ENCODE measurements at places on chromosomes 16 and 17.

- DNase-seq = no peak
These were observed 115.1 kb upstream of the SDK2 start for GRCh38 chr17:73759324-73759723.

GRCh38 chr17:79651761-79652160 lies 40.9 kb upstream of the RBFOX3 start:
- DNase-seq = no peak

GRCh38 chr16:66459878-66460277 lies 32.8 kb downstream of the BEAN1 start:
- DNase-seq = no peak

DNA sequence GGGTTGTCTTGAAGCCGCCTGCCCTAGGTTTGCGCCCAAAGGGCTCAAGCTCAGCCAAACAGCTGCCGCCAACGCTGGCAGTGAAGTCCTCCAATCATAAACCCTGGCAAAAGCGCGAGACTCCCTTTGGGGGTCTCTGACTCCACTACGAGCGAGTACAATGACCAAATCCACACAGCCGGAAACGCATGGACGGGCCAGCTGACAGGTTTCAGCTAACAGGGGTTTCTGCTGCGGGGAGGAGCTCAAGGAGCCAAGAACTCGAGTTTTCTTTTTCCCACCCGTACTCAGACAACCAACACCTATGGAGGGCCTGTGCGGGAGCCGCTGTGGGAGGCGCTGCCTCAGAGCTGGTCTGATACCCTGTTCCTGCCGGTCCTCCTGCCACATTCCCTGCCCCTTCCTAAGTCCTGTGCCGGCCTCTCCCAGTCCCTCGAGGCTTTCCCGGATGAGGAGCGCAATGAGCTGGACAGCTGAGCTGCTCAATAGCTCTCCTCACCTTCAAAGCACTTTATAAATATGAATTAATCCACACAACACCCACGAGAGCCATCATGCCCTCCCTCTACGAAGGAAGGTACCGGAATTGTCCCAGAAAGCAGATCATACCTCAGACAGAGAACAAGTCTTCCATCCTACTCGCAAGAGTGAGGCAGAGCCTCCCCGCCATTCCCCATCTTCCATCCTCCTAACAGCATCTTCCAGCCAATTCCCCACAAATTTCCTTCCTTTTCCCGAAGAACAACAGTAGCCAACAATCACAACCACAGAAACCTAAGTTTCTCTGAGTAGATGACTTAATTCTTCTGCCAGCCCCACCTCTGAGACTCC lies 6.1 kb downstream of the ABR start:
- no peak for DNase-seq

GRCh38 chr17:44601539-44601938 lies 44.3 kb downstream of the FZD2 start:
- no peak for DNase-seq

DNA sequence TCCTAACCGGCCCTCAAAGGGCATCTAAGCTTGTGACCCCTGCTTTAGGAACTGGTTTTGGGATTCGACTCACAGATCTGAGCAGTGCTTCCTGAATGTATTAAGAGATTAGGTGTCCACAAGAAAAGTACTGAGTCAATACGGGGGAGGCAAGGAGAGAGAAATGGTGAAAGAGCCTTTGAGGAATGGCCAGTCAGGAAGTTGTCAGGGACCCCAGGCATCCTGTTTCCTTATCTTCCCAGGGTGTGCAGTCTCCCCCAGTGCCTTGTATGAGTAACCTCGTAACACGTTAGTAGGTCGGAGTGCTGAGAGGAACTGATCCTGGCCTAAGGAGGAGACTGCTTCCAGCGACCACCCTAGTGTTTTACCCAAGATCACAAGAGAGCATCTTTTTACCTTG lies 16.4 kb upstream of the TMED6 start:
- DNase-seq = no peak

GRCh38 chr17:52297230-52298010 lies 138.9 kb upstream of the CA10 start:
- DNase-seq = no peak

- DNase-seq = no peak
These were observed 84.9 kb upstream of the CDC42EP4 start for GRCh38 chr17:73396431-73397277.

- DNase-seq = no peak
These were observed 64.2 kb upstream of the COX10 start for GRCh38 chr17:14004927-14005620.

DNA sequence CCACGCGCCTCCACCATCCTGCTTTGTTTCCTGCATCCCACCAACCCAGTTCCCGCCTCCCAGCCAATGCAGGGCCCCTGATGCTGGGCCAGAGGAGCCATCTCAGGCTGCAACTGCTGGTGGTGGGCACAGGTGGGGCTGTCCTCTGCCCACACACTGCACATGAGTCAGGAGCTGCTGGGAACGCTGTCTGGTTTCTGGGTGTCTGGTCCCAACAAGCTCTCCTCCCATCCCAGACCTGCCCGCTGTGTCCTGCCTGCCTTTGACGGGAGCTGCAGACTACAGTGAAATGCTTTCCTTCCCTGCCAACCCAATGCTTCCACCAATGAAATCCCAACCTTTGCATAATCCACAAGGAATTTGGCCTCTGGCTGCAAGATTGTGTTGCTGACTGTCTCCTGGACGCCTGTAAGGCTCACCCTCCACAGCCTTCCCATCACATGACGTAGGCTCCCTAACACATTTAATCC lies 98.9 kb downstream of the N4BP1 start:
- no peak for DNase-seq

- DNase-seq = no peak
These were observed 3.1 kb upstream of the SDK2 start for GRCh38 chr17:73647301-73647695.

- DNase-seq = no peak
These were observed 12.5 kb downstream of the CARD14 start for GRCh38 chr17:80182118-80182844.

- DNase-seq = no peak
These were observed 118.1 kb downstream of the STXBP4 start for GRCh38 chr17:55086635-55087058.

- no peak for DNase-seq
These were observed 4.8 kb downstream of the RNF222 start for GRCh38 chr17:8392674-8393469.

- no peak for DNase-seq
These were observed 13.4 kb upstream of the PLLP start for GRCh38 chr16:57297856-57298255.

GRCh38 chr17:49576917-49577649 lies 1.4 kb downstream of the NXPH3 start:
- DNase-seq = no peak

DNA sequence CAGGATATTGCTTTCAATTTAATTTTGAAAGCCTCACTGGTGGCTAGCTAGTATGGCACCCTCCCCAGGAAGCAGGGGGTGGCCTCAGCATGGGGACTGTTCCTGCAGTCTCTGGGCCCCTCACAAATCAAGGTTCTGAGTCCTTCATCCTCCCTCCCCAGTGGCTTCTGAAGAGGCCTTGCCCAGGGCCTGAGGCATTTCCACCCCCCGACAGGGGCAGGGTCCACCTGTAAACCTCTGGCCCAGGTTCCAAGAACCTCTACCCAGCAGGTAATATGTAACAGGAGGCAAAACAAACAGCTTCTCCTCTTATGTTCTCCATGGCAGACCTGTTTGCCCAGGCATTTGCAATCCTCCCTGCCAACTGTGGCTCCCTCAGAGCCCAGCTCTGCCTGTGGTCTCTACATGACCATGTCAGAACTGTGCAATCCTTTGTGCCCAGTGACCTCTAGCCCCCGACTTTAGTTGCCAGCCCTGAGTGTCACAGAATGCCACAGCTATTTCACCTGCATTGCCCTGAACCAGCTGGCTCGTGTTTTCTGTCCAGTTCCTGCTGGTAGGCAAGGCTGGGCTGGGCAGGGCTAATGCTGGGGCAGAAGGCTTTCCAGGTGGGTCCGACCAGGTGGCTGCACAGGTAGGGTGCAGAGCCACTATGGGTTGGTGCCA lies 14.3 kb downstream of the ACSF2 start:
- DNase-seq = no peak

GRCh38 chr17:40611840-40612474 lies 35.7 kb downstream of the SMARCE1 start:
- no peak for DNase-seq

DNA sequence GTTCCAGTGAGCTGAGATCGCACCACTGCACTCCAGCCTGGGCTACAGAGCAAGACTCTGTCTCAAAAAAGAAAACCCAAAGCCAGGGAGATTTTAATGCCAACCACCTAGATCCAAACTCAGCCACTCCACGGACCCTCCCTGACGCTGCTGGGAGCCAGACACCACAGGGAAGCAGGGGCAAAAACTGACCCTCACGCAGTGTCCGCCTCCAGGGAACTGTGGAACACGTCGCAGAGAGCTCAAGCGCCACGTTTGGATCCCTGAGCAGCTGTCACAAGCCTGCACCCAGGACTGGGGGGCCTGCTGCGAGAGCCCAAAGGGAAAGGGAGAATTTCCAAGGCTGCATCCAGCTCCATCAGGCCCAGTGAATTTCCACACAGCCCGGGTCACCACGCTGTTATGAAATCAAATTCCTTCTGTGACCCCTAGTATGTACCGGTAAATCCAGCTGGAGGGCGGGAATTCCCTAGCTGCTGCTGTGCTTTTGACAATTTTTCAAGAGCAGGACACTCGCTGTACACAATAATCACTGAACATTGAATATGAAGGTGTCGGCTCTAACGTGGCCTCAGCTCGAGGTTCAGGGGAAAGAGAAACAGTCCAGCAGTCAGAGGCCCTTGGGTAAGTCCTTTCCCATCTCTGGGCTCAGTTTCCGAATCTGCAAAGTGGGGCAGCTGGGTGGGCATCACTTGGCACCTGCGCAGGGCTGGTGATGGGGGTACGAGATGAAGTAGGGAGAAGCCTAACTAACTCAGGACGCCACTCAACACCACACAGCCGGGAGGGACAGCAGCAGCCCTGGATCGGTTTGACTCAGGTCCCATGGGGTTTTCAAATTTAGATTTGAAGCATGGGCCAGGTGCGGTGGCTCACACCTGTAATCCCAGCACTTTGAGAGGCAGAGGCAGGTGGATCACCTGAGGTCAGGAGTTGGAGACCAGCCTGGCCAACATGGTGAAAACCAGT lies 8.6 kb downstream of the CARHSP1 start:
- no peak for DNase-seq

DNA sequence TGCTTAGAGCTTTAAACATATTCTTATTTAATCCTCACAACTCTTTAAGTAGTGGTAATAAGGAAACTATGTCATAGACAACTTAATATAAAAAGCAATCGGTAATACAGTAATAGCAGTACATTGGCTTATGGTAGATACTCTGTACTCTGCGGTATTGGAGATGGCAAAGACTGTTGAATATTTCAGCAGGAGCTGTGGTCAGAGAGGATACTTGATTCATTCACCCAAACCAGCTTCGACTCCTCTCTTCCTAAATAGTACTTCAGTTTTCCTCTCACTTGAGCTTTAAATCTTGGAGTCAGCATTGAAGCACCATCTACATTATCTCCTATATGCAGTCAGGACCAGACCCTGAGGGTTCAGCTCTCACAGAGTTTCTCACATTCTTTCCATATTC lies 169.3 kb downstream of the CYB561 start:
- no peak for DNase-seq

DNA sequence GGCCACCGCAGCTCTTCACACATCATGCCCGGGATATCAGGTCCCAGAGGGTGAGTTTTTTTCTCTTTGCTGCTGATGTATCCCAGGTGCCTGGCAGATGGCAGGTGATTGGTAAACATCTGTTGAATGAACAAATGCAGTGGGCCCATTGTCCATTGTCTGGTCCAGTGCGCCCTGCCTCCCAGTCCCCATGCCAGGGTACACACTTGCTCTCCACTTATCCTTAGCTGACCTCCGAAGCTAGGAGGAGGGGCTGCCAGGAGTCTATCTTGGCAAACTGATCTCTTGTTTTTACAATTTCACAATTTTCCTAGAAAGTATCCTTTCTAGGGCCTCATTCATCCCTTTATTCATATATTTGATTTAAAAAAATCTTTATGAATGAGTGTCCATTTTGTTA lies 196.0 kb downstream of the RAB11FIP4 start:
- no peak for DNase-seq

DNA sequence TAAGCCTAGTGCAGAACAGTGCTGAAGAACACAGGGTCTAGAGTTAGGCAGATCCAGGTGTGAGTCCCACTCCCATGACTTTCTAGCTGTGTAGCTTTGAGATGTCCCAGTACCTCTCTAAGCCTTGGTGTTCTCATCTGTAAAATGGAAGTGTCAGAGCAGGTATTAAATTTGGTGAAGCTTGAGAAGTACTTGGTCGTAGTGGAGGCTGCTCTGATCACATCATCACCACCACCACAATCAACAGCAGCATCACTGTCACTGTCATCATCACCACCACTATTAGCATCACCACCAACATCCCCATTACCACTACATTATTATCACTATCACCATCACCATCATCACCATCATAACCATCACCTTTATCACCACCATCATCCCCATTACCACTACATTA lies 132.1 kb downstream of the CMIP start:
- no peak for DNase-seq

GRCh38 chr17:17227608-17228520 lies 9.1 kb downstream of the FLCN start:
- DNase-seq = no peak

DNA sequence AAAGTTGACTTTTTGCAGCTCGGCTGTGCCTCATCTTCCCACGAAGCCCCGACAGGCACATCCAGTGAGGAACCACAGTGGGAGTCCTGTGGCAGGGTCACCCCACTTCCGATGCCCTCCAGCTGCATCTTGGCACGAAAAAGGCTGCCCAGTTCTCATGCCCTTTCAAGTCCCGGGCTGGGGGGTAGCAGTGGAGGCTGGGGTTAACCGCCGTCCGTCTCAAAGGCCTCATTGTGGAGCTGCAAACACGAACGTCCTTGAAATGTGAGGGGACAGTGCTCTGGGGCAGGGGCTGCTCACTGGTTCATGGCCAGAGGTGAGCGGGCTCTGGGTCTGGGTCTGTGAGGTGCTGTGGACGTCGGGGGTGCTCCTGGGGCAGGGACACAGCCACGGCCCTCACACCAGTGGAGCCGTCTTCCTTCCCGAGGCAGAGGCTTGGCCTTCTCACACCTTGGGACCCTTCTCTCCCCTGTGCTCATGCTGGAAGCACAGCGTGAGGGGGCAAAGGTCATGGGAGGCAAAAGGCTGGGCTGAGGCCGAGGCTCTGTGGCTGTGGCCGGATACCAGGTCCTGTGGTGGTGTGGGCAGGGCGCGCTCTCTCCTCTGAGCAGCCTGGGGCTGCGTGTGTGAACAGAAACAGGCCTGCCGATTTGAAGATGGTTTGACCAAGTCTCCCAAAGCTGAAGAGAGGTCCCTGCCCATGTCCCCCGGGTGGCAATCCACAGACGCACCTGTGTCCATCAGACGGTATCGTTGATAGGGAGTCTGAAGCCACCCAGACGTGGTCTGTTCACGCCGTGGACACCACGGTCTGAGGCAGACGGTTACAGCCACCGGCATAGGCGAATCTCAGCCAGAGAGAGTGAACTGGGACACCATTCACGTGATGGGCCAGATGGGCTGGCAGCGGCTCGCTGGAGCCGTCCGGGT lies 3.1 kb upstream of the MC1R start:
- DNase-seq = no peak

- DNase-seq = no peak
These were observed 309.7 kb downstream of the MAP2K6 start for GRCh38 chr17:69724238-69724637.

Measured in left renal pelvis (tissue), 4 donors.